Gastroesophageal sphincter (tissue), 4 donors: ENCODE measurements at places on chromosomes 11 and 22. TPM values are rescaled to one million over a fixed set of nuclear protein-coding genes. Genes with fewer than 3 reads are reported as not detected.

DNA sequence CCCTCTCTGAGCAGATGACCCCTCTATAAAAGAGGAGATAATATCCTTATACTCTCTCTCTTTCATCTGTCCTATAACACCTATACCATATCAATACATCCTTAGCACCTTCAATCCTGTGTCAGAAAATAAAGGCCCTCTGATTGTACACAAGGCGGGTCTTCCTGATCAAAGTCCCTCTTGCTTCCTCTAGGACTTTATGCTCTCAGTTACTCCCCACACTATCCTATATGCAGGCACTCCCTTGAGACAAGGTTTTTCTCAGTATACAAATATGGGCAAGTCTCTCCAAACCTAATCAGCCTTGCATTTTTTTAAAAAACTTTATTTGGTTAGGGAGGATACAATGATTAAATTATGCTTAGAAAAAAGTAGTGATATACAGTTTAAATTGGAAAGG, 17.3 kb upstream of the HORMAD2 start:
- no peak for ATAC-seq

- ATAC-seq = no peak
Measured at GRCh38 chr11:358129-358800, 11.0 kb upstream of the B4GALNT4 start.

GRCh38 chr11:35765211-35765610, 102.6 kb downstream of the TRIM44 start:
- ATAC-seq = no peak

OR52I1 gene
- total RNA-seq = not detected

DNA sequence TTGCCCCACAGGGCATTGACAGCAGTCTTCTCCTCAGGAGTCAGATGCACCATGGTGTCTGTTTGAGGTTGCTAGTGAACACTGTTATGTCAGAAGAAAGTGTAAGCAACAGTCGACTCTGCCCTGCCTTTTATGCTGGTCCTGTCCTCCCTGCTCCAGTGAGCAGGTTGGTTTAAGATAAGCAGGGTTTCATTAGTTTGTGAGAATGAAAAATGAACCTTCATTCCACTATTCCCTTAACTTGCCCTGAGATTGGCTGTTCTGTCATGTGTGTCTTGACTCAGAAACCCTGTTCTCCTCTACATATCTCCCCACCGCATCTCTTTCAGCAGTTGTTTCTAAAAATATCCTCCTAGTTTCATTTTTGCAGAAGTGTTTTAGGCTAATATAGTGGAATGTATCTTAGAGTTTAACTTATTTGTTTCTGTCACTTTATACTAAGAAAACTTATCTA, at the start of gene HBD:
HBD (minus strand) TSS at position 103 of the 454 bp plus-strand sequence; CDS start at position 53, 50 bp downstream.
- no peak for ATAC-seq

GRCh38 chr22:41341990-41342389, 39.8 kb upstream of the TEF start:
- no peak for ATAC-seq

DNAJB7 gene
- not detected for total RNA-seq

DDIAS gene
- 0.54 TPM for total RNA-seq

ABCC8 gene
- 0.62 TPM for total RNA-seq

TEX12 gene
- not detected for total RNA-seq

E2F8 gene
- total RNA-seq = not detected

TRPC6 gene
- total RNA-seq = 3.5 TPM

CRYBB3 gene
- total RNA-seq = not detected

SOX10 gene
- 9.3 TPM for total RNA-seq

DNA sequence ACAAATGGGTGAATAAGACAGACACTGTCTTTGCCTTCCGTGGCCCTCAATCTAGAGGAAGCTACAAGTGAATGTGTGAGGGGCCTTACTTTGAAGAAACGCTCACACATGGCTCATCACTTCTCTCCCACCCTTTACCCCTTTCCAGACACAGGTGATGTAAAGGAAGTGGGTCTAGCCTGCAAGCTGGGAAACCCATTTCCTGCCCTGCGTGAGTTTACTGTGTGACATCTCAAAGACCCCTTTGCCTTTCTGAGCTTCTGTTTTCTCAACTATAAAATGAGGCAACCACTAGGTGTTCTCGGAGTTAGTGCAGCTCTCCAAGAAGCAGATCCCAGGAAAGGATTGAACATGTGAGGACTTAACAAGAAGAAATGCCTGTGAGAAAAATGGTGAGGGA, 43.1 kb upstream of the LMO2 start:
- ATAC-seq = no peak

- ATAC-seq = peak; percentile 94
Measured at GRCh38 chr11:119196833-119197483, 9.2 kb upstream of the CBL start.

MOGAT2 gene
- not detected for total RNA-seq
